ENCODE measurements at places on chromosomes 2 and 18.

- no peak for DNase-seq
Observed at GRCh38 chr2:189236066-189236465, 56.5 kb upstream of the COL5A2 start.

DNA sequence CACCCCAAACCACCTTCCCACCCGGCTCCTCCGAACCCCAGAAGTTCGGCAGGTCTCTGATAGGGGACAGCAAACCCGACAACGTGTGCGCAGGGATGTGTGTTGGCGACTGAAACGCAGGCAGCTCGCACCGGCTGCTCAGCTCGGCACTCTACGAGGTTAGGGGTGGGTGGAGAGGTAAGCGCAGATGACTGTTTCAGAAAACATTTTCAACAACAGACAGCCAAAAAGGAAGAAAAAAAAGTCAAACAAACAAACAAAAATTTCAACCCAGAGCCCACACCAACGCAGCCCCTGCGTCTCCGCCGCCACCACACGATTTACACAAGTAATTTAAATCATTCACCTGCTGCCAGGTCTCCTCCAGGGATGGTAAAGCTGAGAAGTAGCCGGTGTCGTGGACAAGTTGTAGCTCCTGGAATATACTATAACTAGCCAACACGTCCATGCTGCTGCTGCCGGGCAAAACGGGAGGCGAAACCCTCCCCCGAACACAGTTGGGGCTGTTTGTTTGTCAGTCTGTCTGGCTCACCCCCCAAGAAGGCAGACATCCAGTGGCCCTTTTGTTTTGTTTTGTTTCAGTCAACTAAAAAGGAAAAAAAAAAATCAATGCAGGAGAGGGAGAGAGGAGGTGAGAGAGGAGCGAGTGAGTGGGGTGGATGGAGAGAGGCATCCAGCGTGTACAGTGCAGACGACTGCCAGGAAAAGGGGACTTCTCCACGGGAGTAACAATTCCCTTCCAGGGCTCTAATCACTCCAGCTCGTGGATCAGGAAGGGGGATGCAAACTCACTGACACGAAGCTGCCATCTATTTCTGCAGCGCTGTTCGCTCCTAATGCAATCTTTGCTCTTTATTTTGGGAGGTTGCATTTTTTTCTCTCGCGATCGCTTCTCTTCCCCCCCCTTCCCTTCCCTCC, at the start of gene KLF7:
KLF7 (minus strand) TSS at position 828 of the 918 bp plus-strand sequence; CDS start at position 448, 380 bp downstream.
- DNase-seq, result no peak

DNA sequence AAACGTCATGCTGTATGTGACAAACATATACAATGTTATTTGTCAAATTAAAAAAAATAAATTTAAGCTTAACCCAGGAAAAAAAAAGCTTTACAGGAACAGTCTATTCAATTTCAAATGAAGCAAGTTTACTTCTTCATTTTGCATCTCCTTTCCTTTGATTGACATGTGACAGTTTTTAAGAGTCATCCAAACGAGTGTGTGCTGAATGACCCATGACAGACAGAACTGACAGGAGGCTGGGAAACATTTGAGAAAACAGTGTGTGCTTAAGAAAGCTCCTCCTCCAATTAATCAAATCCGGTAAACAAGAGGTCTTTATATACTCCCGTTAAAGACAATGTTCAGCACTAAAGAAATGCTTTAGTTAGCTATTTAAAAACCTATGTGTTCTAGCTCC, 177.7 kb downstream of the SRBD1 start:
- DNase-seq, result no peak

GRCh38 chr2:4354678-4355077, 651.3 kb downstream of the DCDC2C start:
- DNase-seq, result peak; percentile 8

DNA sequence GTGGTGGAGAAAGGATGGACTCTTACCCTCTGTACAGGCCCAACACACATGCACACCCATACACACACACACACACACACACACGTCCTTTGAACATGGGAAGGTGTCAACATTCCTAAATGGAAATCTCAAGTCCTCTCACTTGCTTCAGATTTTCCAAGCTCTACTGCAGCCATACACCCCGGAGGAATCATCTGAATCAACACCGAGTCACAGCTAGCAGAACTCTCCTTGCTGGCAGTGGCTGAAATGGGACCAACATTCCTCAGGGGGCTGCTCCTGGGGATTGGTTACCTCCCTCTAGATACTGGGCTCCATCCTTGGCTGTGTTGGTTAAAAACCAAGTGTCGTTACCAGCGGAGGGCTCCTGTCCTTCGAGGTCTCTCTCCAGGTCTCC, 112.7 kb downstream of the BCL11A start:
- DNase-seq, result no peak

GRCh38 chr2:160241251-160242137, 41.4 kb upstream of the ITGB6 start:
- no peak for DNase-seq

- peak; percentile 94 for DNase-seq
Observed at GRCh38 chr2:75710577-75711253, at the start of gene GCFC2. Gene GCFC2, minus strand, starts transcription at chr2:75710915. Its CDS starts 60 bp downstream, at chr2:75710855.

DNA sequence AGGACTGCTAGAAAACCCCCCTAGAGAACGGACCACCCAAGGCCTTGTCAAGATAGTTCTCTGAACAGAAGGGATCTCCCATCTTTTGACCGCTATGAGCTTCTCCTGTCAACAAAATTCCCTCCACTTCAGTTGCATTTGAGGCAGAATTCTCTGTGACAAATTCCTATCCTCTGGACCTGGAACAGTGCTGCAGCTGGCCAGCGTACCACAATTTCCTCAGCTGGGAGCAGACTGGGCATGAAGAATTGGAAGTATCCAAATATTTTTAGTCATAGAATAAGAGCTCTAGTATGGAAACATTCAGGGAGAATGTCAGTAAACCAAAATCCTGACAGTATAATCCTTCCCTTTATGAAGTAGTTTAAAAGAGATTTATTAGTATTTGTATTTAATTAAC, 147.1 kb upstream of the BOD1L2 start:
- DNase-seq, result no peak

- DNase-seq, result no peak
Observed at GRCh38 chr2:86001326-86001725, 104.4 kb downstream of the POLR1A start.

DNA sequence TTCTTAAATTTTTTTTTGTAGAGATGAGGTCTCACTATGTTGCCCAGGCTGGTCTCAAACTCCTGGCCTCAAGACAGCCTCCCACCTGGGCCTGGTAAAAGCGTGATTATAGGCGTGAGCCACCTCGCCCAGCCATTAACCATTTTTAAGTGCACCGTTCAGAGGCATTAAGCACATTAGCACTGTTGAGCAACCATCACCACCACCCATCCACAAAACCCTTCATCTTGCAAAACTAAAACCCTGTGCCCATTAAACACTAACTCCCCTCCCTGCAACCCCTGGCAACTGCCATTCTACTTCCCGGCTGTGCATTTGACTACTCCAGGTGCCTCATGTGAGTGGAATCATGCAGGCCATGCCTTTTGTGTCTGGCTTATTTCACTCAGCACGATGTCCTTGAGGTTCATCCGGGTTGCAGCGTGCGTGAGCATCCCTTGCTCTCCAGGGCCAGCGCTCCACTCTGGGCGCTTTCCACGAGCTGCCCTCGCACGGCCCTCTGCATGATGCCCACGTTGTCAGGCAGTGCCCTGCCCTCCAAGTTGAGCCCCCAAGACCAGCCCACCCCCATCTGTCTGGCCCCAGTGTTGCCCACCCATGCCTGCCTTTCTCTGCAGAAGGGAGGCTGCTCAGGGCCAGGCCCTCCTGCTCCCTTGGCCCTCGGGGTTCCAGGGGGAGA, 63.0 kb upstream of the GLI2 start:
- DNase-seq, result no peak

DNA sequence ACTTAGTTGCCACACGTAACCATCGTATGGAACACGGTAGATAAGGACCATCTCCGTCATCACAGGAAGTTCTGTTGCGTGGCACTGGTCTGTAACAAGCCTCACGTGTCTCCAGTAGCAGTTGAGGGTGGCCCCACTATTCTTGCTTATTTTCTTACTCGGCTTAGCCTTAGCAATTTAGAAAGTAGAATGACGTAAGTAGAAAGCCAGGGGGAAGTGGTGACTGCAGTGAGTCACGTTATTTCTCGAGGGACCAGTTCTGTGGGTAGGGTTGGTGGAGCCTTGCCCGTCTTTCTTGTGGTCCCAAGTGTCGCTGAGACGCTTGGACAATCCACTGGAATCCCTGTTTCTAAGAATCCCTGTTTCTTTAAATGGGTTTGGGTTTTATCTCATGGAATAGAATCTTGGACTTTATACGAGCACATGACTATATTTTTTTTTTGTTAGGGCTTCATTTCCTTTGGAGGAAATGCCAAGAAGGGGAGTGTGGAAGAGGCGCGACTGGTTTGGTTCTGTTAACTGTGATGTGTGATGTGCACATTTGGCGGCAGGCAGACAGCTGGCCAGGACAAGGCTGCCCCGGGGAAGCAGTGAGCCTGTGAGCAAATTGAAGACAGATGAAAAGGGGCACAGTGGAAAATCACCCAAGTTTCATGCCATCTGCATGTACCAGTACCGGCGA, 96.2 kb downstream of the CABLES1 start:
- no peak for DNase-seq

DNA sequence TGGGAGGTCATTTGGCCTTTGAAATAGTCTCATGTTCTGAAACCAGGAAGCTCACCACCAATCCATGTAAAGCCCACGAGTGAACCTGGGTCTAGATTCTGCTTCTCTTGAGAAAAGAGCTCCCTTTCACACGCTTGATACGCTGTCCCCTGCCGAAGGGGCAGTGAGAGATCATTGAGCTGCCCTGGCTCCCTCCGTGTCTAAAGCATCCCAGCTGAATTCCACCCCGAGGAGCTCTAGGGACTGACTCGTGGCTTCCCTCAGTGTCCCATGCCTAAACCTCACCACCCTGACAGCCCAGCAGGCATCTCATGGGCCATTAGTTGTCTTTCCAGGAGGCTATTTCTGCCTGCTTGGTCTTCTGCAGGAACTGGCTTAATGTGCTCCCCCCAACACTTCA, 68.6 kb downstream of the COL6A3 start:
- DNase-seq, result no peak

Data from K562 (cell line).